ENCODE measurements at places on chromosomes 2 and 18. TPM values are rescaled to one million over a fixed set of nuclear protein-coding genes. Genes with fewer than 3 reads are reported as not detected.

NEDD4L gene
- total RNA-seq, result 34.3 TPM

ZNF804A gene
- not detected for total RNA-seq

LONRF2 gene
- 2.5 TPM for total RNA-seq

TEKT4 gene
- total RNA-seq, result not detected

ITPRIPL1 gene
- not detected for total RNA-seq

ARHGAP25 gene
- 0.19 TPM for total RNA-seq

IL1B gene
- 0.24 TPM for total RNA-seq

Measured in A549 treated with CORT108297 at 1 μM for 4 hours (cell line).